Activated T-helper 2 cell treated with anti-CD3 and anti-CD28 coated beads, Interferon-gamma antibody, Interleukin-2, Interleukin-4, amounts not matched to agents 10 μg/mL and 5 μg/mL and 100 μg/mL, durations not matched to agents 14 hours and 24 hours and 36 hours (primary cell): ENCODE measurements at places on chromosomes 1 and 21. TPM values are rescaled to one million over a fixed set of nuclear protein-coding genes. Genes with fewer than 3 reads are reported as not detected.

Gene RPS6KC1
- total RNA-seq: 7.2 and 7.3 TPM in 2 replicates

Gene MATN1
- total RNA-seq: 0.21 and 0.44 TPM in 2 replicates

Gene SIM2
- 0.18 and 0.21 TPM in 2 replicates for total RNA-seq

Gene CNKSR1
- total RNA-seq: 3.4 TPM in 2 replicates

Gene RAB25
- total RNA-seq: 0.18 and 0.21 TPM in 2 replicates

Gene KIF14
- 13.8 and 14.9 TPM in 2 replicates for total RNA-seq

Gene FCRL2
- not detected in 2 replicates for total RNA-seq

Gene TNFRSF25
- 88.0 and 89.7 TPM in 2 replicates for total RNA-seq

Gene C1QTNF12
- 3.5 and 3.7 TPM in 2 replicates for total RNA-seq

Gene KRTAP12-2
- not detected in 2 replicates for total RNA-seq

Gene CYP4A11
- total RNA-seq: not detected in 2 replicates

Gene LIN28A
- total RNA-seq: not detected in 2 replicates

Gene RNU1-2
- 2,033 and 2,369 TPM in 2 replicates for total RNA-seq

Gene CCDC181
- total RNA-seq: 0.09 TPM in 1 of 2 replicates, not detected in the other

Gene DARS2
- 49.7 and 49.9 TPM in 2 replicates for total RNA-seq

Gene KRTAP19-8
- not detected in 2 replicates for total RNA-seq

Gene RIIAD1
- not detected in 2 replicates for total RNA-seq

Gene CLDN17
- not detected in 2 replicates for total RNA-seq

Gene GJC2
- total RNA-seq: 0.52 and 0.55 TPM in 2 replicates
